ENCODE measurements at places on chromosomes 16 and 17.

GRCh38 chr17:76174037-76174436, 33.0 kb upstream of the FOXJ1 start:
- no peak for DNase-seq

DNA sequence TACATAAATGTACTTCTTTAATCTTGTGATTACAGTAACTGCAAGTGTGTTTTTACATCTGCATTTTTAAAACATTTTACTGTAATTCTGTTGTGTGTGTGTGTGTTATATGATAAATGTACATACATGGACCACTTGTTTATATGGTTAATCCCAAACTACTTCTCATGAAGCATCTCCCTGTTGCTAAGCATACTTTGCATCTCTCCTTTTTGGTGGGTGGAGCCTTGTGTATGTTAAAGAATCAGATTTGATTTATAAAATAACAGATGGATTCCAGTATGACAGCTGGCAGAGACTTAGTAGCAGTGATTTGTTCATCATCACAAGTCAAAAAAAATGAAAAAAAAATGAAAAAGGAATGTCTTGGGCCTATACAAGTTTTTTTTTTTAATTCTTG, 56.0 kb upstream of the RHBDL3 start:
- no peak for DNase-seq

DNA sequence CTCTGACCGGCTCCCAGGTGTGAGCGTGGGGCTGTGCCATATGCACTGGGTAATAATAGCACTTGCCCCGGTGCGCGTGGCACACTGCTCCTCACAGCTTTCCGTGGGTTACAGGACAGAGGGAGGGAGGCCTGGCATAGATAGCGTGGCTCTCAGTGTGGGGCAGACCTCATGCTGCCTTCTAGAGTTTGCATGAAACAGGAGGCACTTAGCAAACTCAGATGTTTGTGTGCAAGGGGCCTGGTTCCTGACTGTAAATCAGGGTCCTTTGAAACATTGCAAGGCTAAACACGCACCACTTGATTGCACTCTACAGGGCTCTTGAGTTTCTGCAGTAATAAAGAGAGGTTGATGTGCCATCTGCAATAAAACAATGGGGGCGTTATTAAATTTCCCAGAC, 101.7 kb downstream of the RPTOR start:
- no peak for DNase-seq

DNA sequence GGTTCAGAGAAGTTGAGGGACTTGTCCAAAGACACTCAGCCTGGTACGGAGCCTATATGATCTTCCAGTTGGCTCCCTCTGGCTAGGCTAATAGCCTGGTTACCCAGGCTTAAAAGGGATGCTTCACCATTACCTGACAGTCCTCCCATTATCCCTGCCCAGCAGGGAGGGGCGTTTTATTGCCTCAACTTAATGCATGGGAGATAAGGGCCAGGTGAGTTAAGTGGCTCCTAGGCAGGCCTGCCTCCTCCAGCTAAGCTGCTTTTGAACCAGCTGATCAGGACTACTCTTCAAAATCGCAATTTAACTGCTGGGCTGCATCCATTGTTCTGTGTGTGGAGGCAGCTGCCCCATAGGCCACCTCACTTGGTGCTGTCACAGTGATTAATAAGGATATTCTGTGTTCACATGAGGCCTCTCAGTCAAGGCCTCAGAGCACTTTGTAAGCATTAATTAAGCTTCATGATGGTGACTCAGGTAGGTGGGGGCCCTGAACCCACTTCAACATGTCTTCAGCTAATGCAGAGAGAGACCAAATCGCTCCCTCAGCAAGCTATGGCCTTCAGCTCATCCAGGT, 27.9 kb downstream of the SMPD3 start:
- DNase-seq = no peak

DNA sequence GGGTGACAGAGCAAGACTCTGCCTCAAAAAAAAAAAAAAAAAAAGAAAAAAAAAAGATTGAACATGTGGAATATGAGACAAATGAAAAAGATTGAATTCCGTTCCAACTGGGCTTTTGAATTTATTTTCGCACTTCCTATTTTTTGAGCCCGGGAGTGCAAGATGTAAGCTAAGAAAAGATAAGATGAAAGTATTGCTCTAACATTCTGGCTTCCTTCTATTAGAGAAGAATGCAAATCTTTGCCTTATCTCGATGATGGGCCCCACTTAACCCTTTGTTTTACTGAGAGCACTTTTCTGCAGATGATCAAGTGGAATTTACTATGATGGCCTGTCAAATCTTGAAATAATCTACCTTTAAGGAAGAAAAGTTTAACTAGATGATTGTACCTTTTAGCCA, 96.3 kb downstream of the WWOX start:
- no peak for DNase-seq

DNA sequence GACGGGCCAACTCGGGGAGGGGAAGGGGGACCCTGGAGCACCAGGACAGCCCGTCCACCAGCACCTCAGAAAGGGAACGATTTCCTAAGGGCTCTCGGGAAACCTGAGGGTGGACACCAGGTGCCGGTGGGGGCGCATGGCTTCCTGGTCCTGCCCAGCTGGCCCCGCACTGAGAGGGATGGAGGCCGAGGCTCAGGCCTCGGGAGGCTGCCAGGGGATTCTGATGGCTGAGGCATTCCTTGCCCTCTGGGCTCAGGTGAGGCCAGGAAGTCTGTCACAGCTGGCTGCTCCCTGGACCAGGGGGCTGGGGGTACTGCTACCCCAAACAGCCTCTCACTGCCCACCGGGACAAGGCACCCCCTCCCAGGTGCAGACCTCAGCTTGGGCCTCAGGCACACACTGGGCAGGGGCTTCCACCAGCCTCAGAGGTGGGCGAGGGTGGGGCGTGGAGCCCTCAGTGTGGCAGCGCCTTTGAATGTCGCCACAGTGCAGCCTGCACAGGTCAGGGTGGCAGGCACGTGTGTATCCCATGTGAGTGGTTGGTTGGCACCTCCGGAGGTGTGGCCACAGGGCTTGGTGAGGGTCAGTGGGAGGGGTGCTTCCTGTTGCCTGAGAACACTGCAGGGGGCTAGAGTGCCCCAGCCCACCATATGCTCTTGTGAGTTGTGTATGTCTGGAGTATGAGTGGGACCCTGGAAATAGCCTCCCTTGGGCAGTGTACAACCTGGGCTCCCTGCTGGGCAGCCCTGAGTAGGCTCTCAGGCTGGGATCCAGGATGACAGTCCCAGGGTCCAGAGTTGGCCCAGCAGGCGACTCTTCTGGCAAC, 3.9 kb upstream of the FSCN2 start:
- no peak for DNase-seq

GRCh38 chr17:73535746-73536145, 108.5 kb downstream of the SDK2 start:
- no peak for DNase-seq

DNA sequence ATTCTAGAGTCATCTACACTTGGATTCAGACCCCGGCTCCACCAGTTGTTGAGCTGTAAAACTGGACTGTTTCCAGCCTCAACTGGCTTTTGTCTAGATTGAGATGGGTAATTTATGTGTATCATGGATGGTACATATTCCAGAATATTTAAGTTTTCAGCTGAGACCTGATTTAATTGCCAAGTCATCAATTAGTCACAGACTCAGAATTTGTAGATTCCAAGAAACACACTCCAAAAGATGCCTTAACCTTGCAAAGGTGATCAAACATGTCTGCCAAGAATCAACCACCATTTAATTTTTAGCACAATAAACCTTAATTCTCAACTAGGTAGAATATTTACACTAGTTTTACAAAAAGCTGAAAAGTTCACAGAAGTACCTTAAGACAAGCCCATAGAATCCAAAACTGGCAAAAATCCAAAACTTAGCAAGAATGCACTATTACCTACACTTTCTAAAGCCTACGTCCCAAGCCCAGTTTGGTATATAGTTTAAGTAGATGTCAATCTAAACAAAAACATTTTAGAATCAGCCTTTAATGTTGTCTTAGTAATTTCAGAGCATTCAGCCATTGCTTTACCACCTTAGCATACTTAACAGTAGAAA, 17.7 kb downstream of the SIAH1 start:
- no peak for DNase-seq

- no peak for DNase-seq
Measured at GRCh38 chr17:47630614-47631013, 19.1 kb upstream of the KPNB1 start.

- no peak for DNase-seq
Measured at GRCh38 chr17:35082073-35082657, 18.7 kb upstream of the RFFL start.

- no peak for DNase-seq
Measured at GRCh38 chr16:81646561-81646960, 132.5 kb upstream of the PLCG2 start.

GRCh38 chr17:8475781-8476180, 40.1 kb downstream of the NDEL1 start:
- DNase-seq = no peak

Measured in ureter (tissue), 1 donor.